ENCODE measurements at places on chromosomes 4 and X. TPM values are rescaled to one million over a fixed set of nuclear protein-coding genes. Genes with fewer than 3 reads are reported as not detected.

Gene CITED1
- total RNA-seq: not detected

Gene MXRA5
- total RNA-seq: not detected

Gene SMIM43
- total RNA-seq: not detected

Gene PRSS12
- total RNA-seq: not detected

Gene RAB40A
- not detected for total RNA-seq

Gene NEIL3
- total RNA-seq: 1.9 TPM

Gene TEX13B
- not detected for total RNA-seq

Gene PPBP
- total RNA-seq: 171 TPM

Gene RBMX2
- 21.9 TPM for total RNA-seq

Gene FABP2
- total RNA-seq: not detected

Gene TFDP3
- not detected for total RNA-seq

Gene SSX2
- not detected for total RNA-seq

Gene DNAAF6
- total RNA-seq: not detected

Gene AMBN
- total RNA-seq: not detected

Gene USP46
- 11.7 TPM for total RNA-seq

Gene ERVMER34-1
- total RNA-seq: not detected

Gene XAGE2
- total RNA-seq: not detected

Gene VCX3B
- not detected for total RNA-seq

Gene KCNE5
- 0.47 TPM for total RNA-seq

Gene CASP3
- 20.9 TPM for total RNA-seq

Gene NCAPG
- total RNA-seq: 1.3 TPM

Gene QRFPR
- total RNA-seq: not detected

Gene GATA1
- total RNA-seq: 3.0 TPM

Gene RLIM
- 43.2 TPM for total RNA-seq

Gene ANK2
- 0.05 TPM for total RNA-seq

Gene PABPC5
- total RNA-seq: not detected

Gene HSFX1
- total RNA-seq: 0.32 TPM

Gene SOWAHB
- total RNA-seq: not detected

Gene MTNR1A
- total RNA-seq: not detected

Gene PCDH18
- total RNA-seq: not detected

Gene GCNA
- 3.6 TPM for total RNA-seq

Gene OPHN1
- 1.4 TPM for total RNA-seq

Gene HAND2
- total RNA-seq: not detected

Gene ARR3
- total RNA-seq: not detected

Gene SLC10A4
- 0.19 TPM for total RNA-seq

Gene GPR143
- total RNA-seq: not detected

Gene RASSF6
- total RNA-seq: 0.08 TPM

Gene LPAR4
- not detected for total RNA-seq

Gene MAGED4
- not detected for total RNA-seq

Gene SH3BGRL
- total RNA-seq: 103 TPM

Gene CFAP47
- not detected for total RNA-seq

Gene PABPC4L
- total RNA-seq: not detected

Gene KLHL2
- total RNA-seq: 24.2 TPM

Data from natural killer cell (primary cell).